Activated CD4-positive, alpha-beta T cell treated with anti-CD3 and anti-CD28 coated beads, Interleukin-2, Interleukin-6, amounts not matched to agents 100 ng/mL and 50 ng/mL, durations not matched to agents 16 hours and 8 hours (primary cell): ENCODE measurements at places on chromosomes 4 and X.

DNA sequence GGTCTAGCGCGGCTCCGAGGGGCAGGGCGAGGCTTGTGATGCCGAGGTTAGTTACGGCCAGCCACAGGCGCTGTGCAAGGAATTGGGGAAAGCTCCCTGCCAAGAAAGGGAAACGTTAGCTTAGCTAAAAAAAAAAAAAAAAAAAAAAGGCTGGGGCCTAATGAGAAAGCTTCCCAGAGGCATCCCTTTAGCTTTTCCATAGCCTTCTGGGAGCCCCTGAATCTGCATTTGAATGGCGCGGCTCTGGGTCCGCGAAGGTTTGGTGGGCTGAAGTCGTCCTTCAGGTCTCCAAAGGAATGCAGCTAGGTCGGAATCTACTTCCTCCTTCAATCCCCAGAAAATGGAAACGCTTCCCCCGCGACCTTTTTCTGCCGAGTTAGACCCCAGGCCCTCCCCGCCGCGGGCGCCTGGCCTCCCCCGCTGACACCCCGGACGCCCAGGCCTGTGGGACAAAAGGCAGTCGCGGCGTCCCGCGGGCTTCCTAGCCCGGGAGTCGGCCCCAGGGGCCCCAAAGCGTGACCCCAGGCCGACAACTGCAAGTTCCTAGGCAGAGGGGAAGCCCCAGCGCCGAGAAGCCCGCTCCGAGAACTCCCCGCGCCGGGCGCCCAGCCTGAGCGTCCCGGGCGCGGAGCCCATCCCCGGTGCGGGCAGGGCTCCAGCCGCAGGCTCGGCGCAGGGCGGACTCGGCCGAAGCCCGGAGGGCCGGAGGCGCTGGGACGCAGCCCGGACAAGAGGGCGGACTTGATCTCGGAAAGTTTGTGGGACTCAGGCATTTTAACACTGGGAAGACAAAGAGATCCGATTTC is 605 bp upstream of the FAT1 start:
- no peak for DNase-seq

- DNase-seq: no peak
Observed at GRCh38 chrX:21153503-21153902, 220.7 kb upstream of the CNKSR2 start.

- no peak for DNase-seq
Observed at GRCh38 chrX:77450415-77450814, 3.2 kb downstream of the FGF16 start.

GRCh38 chrX:121221322-121221977 is 174.0 kb downstream of the GLUD2 start:
- DNase-seq: no peak

GRCh38 chr4:4289941-4290850 is at the start of the genes LYAR and ZBTB49:
LYAR (minus strand) TSS chr4:4290154; CDS start chr4:4283742, 6,412 bp downstream.
ZBTB49 (plus strand) TSS chr4:4290251; CDS start chr4:4299946, 9,695 bp downstream.
- peak; percentile 98 for DNase-seq

- DNase-seq: no peak
Observed at GRCh38 chr4:80926891-80927290, 103.6 kb upstream of the BMP3 start.

DNA sequence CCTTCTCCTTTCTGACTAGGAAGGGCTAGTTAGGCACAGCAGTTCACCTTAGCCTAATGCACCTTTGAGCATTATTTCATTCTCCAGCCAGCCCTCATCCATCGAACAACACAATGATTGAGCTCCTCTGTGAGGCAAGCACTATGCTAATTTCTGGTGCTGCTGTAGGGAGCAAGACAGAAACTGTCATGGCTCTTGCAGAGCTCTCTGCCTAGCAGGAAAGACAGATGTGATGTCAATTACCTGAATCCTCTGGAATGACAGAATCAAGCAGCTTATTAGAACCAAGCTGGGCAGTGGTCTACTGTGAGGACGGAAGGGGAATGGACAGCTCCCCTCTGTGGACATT is 256.1 kb upstream of the NOCT start:
- no peak for DNase-seq

GRCh38 chr4:26964994-26965393 is 104.4 kb downstream of the STIM2 start:
- DNase-seq: no peak

DNA sequence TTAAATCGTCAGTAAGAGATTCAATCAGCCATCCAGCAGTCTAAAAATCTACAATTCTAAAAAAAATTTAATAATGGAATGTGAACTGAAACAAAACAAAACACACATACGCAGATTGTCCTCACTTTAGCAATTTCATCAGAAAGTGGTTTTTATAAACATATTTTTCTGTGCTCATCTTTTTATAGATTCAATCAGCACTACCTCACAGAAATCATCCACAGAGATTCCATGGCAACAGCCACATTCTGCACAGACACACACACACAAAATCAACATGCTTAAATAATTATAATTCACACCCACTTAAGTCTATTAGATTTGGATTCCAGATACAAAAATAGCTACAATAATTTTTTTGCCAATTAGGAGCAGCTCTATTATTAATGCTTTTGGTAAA is 149.0 kb upstream of the KCNIP4 start:
- no peak for DNase-seq

GRCh38 chr4:101044766-101045165 is 302.6 kb downstream of the PPP3CA start:
- no peak for DNase-seq

GRCh38 chr4:183831683-183832082 is 73.4 kb upstream of the STOX2 start:
- no peak for DNase-seq

DNA sequence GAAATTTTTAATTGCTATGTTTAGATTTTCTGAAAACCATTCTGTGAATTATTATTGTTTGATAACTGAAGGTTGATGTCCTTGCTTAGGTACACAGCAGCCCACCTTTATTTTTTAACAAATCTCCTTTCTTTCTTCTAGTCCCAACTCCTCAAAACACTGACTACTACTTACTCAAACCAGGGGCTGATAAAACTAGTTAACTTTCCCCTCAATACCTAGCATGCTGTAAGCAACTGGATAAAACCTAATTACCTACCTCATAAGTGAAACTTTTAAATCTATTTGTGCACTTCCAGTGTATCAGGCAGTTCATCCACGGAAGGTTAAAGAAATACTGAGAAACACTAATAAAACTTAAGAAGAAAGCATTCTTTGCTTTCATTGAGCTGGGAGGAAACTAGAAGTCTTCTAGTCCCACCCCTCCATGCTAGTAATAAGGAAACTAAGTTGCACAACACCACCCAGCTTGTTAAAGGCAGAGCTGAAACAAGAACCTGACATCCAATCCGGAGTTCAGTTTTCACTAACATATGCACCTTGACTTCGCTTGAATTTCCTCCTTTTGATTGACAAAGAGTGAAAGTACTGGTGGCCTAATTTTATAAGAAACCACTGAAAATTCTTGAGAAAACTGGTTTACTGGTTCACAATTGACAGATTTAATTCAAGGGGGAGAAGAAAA is 180.2 kb upstream of the TET2 start:
- DNase-seq: peak; percentile 93

GRCh38 chr4:156547439-156547838 is 424.2 kb downstream of the PDGFC start:
- no peak for DNase-seq

DNA sequence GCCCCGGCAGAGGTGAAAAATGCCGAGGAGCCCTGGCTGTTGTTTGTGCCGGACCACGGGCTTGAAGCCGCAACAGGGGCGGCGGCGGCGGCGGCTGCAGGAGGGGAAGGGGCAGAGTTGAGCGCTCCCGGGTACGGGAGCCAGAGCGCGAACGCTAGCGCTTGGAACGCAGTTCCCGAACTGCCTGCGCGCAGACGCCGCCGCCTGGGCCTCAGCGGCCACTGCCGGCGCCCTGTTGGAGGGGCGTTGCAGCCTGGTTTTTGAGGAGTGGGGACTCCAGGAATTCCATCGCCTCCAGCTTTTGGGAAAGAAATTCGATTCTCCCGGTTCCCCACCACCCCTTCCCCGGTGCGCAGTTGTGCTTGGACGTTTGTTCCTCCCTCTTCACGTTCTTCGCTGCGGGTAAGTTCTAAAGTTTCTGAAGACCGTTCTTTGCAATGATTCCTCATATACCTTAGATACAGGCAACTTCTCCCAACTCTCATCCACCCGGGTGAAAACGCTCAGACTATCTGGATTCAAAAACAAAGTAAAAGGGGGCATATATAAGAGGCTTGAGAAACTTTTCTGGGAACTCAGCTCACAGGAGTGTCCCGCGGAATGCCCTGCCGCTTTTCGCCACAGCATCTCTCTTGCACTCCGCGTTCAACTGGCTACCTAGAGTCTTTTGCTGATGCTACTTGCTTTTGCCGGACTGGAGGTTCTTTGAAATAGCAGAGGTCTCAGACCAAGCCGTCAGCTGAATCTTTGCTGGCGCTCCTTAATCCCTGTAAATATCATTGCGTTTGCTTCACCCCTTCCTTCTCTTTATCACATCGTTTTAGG is 1.0 kb downstream of the FAT4 start:
- DNase-seq: peak; percentile 17

DNA sequence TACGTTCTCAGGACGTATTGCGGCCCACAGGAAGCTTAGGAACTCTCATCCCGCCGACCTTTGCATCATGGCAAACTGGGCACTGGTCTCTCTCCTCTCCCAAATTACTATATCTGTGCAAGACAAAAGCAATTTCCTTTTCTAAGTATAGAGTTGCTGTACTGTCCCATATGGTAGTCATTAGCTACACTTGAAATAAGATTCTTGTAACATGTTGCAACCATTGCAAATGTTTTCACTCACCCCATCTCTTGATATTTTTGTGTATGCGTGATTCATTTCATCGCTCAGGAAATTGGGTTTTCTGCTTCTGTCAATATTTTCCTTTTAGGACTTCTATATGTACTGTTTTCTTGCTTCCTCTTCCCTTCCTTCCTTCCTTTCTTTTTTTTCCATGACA is 15.7 kb downstream of the ARMCX6 start:
- no peak for DNase-seq

GRCh38 chrX:134191281-134191680 is 45.7 kb upstream of the CCDC160 start:
- no peak for DNase-seq

GRCh38 chr4:110532901-110533589 is 57.1 kb downstream of the ENPEP start:
- DNase-seq: no peak

DNA sequence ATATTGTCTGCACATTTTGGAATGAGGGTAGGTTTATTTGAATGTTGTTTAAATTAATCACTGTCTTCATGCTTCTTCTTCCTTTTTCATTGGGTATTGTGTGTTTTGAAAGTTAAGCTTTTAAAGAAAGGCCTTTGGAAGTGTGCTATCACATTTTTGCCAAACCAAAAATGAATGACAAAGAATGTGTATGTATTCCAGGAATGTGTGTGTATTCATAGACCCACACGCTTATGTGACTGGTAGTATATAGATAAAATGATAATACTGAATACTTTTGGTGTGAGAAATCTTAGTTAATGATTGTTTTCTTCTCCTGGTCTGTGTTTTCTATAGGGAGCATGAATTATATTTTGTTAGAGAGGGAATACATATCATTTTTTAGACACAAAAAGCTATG is 404.4 kb downstream of the TLL1 start:
- DNase-seq: no peak

DNA sequence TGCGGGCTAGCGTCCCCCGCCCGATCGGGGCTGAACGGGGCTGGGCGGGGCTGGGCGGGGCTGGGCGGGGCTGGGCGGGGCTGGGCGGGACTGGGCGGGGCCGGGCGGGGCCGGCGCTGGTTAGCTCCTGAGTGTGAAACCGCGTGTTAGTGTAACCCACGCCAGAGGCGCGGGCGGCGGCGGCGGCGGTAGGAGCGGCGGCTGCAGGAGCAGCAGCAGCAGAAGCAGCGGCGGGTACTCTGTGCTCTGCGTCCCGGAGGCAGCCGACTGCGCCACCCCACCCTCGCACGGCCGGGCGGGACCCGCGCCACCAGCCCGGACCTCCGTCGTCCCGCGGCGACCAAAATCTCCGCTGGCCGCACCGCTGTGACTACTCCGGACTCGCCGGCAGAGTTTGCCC is 128.1 kb downstream of the LAS1L start:
- peak; percentile 23 for DNase-seq

- no peak for DNase-seq
Observed at GRCh38 chrX:39944416-39944815, 153.3 kb downstream of the BCOR start.

- DNase-seq: no peak
Observed at GRCh38 chrX:10554612-10555270, 65.6 kb downstream of the MID1 start.

GRCh38 chr4:106463622-106464021 is 95.0 kb upstream of the GIMD1 start:
- no peak for DNase-seq

DNA sequence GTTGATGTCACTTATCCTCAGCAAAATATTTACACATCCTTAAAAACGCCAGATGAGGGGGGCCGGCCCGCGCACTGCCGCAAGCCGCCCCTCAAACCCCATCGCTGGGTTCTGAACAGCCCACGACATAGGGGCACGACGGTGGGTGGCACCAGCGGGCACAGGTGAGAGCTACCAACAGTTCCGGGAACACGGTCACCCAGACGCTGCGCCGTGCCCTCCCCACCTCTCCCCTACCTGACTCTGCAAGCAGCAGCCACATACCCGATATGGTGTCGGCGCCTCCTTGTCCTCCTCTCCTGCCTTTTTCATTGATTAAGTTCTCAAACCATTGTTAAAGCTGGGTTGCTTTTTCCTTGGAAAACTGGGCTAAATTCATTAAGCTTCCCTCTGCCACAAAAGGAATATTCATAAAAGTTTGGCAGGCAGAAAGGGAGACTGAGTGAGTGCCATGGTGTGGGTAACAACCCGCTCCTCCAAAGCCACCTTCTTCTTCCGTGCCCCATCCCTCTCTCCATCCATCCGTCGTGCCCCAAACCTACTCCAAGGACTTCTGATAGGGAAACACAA is 1.4 kb downstream of the RAI2 start:
- no peak for DNase-seq

DNA sequence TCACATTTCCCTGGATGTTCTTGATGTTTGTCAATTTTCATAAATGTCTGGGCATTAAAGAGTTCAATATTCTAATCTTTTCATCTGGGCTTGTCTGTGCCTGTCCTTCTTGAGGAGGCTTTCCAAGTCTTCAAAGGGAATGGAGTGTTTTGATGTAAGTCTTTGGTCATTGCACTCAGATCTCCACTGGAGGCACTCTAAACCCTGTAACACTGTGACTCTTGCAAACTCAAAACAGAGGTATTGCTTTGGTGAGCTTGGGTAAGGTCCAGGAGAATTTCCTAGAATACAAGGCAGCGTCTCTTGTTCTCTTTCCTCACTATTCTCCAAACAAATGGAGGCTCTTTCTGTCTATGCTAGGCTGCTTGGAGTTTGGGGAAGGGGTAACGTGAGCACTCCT is 1118.1 kb upstream of the PABPC4L start:
- DNase-seq: no peak

- no peak for DNase-seq
Observed at GRCh38 chr4:13601048-13601447, 26.5 kb downstream of the BOD1L1 start.

DNA sequence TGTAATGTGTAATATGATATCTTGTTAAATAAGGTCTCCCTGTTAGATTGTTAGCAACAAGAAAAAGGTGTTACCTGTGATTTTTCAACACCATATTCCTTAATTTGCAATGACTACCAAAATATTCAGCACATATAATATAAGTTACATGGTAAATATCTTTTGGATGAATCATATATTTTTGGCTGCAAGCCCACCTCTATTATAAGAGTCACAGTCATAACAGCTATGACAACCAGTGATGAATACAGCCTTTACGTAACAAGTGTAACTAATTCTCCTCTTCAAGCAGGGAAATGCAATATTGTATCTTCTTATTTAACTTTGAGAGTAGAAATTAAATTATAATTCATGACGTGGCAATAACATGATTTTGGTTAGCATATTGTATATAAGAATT is 187.0 kb downstream of the NLGN4X start:
- no peak for DNase-seq

GRCh38 chr4:54668014-54668611 is 10.4 kb downstream of the KIT start:
- no peak for DNase-seq
